Stromal cell of bone marrow (primary cell): ENCODE measurements at places on chromosomes 12 and 14.

- peak; percentile 41 for DNase-seq
Observed at GRCh38 chr12:84756961-84757360, 155.6 kb downstream of the SLC6A15 start.

GRCh38 chr12:12899530-12900380, 8.4 kb downstream of the GPRC5A start:
- peak; percentile 88 for DNase-seq

- DNase-seq: peak; percentile 21
Observed at GRCh38 chr14:71321574-71322315, 414.5 kb downstream of the PCNX1 start.

DNA sequence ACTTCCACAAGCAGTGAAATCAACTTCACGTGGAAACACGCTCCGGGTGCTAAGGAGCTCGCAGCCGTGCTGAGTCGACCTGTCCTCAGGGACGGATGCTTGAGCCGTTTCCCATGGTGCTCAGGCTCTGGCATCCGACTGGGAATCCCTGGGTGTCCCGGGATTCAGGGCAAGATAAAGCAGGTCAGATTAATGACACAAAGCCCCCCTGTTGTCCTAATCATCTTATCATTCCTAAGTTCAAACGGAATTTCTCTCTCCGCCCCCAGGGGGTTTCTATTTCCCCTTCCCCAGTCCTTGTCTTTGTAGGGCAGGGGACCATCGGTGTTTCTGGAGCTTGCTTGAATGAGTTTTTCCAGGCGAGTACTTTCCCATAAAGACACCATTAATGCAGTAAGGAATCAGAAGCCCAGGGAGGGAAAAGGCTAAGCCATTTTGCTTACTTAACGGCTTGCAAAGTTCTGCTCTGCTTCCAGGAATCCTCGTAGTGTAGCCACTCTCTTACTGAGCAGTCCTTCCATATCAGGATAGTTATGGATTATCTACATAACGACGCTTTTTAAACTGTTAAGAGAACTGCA, 116.5 kb downstream of the TMEM132C start:
- DNase-seq: no peak

DNA sequence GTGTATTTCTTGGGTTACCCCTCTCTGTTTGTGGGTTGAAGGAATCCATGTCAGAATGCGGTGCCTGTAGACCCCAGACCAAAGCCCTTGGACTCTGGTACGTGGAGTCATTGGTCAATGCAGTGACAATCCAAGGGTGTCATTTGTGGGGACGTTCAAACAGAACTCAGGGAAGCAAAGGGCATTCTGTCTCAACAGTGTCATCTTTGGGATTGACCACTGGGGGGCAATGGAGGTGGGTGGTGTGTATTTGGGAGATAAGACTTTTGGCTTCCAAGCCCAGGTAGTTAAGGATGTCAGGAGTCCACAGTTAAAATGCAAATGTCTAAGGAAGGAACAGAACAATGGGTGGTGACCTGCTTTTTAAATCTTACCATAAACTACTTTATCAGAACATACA, 54.6 kb upstream of the CCDC175 start:
- no peak for DNase-seq

DNA sequence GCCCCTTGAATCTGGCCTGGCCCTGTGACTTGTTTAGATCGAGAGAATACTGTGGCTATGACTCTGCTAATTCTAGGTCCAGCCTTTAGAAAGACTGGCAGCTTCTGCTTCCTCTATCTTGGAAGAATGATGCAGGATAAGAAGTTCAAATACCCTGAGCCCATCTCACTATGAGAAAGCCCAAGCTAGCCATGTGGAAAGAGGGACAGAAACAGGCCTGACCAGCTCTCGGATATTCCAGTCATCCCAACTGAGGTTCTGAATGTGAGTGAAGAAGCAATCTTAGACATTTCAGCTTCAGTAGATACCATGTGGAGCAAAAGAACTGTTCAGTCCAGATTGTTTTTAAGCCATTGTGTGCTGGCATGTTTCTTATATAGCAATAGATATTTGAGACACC, 17.3 kb upstream of the KRR1 start:
- DNase-seq: no peak

GRCh38 chr12:116101991-116102390, 175.5 kb downstream of the MED13L start:
- no peak for DNase-seq

- DNase-seq: peak; percentile 15
Observed at GRCh38 chr14:96567289-96567899, 65.2 kb downstream of the PAPOLA start.

GRCh38 chr14:70282666-70283065, 76.8 kb downstream of the COX16 start:
- no peak for DNase-seq

DNA sequence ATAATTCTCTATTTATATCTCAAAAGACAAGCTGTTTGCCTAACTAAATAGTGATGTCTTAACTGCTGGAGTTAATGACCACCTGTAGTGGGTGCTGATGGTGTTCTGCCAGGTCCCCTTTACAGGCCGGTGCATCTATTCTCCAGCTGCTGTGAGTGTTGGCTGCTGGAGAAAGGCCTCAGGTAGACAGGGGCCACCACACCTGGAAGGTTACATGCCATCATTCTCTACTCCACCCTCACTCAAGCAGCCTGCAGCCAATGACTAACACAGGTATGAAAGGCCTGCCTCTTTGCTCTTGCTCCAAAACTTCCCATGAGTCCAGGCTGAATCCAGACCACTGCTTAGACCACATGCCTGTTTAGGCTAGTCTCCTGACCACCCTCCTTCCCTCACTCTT, 73.9 kb downstream of the RPS6KA5 start:
- DNase-seq: no peak

DNA sequence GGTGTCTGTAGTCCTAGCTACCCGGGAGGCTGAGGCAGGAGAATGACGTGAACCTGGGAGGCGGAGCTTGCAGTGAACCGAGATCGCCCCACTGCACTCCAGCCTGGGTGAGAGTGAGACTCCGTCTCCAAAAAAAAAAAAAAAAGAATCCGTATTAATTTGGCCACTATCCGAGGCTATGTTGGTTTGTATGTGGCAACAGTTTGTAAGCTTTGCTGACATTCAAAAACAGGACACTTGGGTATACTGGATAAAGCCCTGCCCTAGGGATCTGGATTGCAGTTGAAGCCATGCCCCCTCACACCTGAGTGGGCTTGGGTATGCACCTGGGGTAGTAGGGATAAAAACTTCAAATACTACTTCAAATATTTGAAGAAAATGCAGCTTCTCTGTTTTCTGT, 14.5 kb downstream of the IFNG-AS1 start:
- no peak for DNase-seq

GRCh38 chr12:124923905-124924734, 9.7 kb upstream of the UBC start:
- DNase-seq: no peak

DNA sequence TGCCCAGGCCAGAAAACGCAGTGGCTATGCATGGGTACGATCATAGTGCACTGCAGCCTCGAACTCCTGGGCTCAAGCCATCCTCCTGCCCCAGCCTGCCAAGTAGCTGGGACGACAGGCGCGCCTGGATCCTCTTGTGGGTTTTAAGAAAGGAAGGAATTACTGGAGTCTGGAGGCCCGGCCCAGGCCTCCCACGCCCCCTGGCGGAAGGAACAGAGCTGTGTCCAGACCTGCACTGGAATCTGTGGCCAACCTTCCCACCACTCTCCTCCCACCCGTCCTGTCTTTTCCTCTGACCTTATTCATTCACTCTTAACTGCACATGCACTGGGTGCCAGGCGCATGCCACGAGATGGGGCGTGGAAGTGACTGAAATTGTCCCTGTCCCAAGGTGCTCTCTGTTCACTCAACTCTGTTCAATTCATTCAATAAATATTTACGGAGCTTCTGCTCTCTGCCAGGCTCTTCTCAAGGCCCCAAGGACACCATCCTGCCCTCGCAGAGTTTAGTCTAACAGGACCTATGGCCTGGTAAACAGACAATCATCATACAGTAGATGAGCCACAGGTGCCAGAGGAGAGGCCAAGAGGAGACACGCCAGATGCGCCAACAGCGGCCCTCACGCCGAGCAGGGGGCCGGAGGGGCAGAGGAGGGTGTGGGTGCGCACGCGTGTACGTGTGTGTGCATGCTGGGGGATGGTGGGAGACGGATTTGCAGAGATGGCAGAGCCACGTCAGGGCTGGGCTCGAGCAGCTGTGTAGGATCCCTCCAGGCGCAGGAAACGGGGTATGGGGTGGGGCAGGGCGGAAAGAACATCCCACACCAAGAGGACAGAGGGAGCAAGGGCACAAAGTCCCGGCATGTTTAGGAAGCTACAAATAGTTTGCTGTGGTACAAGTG, 13.7 kb upstream of the TMEM106C start:
- DNase-seq: peak; percentile 61

GRCh38 chr14:81286574-81287370, 66.0 kb upstream of the GTF2A1 start:
- DNase-seq: no peak

GRCh38 chr14:64703395-64704142, 655 bp upstream of the PLEKHG3 start:
- DNase-seq: no peak

GRCh38 chr12:6526766-6527525, 7.4 kb upstream of the GAPDH start:
- DNase-seq: no peak

- no peak for DNase-seq
Observed at GRCh38 chr14:105093038-105093430, 27.8 kb upstream of the GPR132 start.

- no peak for DNase-seq
Observed at GRCh38 chr12:113757221-113758002, 208.7 kb downstream of the RBM19 start.

GRCh38 chr12:48744251-48745008, 27.9 kb upstream of the CCNT1 start:
- no peak for DNase-seq

GRCh38 chr12:108753976-108754375, 22.7 kb upstream of the CORO1C start:
- DNase-seq: no peak

GRCh38 chr12:125050868-125051267, 14.4 kb upstream of the AACS start:
- no peak for DNase-seq

GRCh38 chr14:79476552-79476951, 734.8 kb downstream of the DIO2 start:
- DNase-seq: no peak

- DNase-seq: no peak
Observed at GRCh38 chr12:93788853-93789252, 111.7 kb downstream of the CRADD start.

- DNase-seq: no peak
Observed at GRCh38 chr12:19967001-19967400, 401.3 kb upstream of the PDE3A start.

DNA sequence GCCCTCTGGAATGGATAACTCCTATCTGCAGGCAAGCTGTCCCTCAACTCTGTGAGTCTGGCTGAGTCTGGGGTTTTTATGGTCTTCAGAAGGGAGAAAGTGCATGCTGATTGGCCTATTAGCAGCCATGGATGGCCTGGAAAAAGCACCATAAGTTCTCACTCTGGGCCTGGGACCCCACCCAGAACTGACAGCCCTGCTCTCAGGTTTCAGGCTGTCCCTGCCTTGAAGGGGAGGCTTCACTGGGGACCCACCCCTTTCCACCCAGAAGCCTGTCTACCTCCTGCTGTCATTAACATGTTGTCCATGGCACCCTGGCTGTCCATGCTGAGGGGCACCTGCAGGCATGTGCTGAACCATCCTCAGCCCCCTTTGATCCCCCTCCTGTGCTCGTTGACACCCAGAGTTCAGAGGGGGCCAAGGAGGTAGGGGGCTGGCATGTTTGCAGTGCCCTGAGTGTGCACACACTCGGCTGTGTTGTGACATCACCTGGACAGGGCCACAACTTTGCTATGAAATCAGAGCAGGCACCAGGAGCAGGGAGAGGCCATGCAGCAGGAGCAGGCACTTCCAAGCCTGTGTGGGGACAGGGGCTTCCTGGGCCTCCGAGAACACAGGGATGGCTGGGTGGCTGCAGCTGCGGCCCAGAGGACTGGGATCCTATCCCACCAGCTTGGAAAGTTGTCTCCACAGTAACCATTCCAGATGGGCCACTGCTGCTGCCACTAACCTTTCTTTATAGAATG, 84.7 kb downstream of the ACSS3 start:
- no peak for DNase-seq

DNA sequence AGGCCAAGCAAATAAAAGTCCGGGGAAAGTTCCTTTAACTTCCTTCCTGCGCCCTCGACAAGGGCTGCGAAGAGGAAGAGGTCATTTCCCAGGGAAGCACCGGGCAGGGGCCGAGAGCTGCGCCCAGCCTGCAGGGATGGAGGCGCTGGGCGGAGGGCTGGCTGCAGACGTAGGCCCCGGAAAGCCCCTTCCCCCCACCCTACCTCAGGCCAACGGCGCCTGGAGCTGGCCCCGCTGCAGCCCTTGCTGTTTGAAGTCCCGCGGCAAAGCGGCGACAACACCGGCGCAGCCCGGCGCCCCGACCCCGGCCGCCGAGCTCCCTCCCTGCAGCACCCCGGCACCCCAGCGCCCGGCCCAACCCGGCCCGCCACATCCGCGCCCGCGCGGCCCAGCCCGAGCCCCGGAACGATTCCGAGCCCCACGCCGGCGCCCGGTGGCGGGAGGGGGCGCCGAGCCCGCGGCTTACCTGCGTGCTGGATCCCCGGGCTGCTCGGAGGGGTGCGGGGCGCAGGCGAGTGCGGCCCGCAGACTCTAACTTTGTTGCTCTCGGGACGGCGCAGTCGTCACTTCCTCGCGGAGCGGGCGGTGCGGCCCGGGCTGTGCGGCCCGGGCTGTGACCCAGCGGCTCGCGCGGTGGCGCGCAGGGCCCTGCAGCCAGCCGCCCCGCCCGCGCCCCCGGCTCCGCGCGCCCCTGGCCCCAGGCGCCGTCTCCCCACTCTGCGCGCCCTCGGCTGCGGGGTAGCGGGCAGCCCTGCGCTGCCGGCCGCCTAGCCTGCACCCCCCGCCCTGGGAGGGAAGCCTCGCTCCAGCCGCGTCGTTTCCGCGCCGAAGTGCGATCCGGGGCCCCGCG, 64.8 kb upstream of the PTGR2 start:
- DNase-seq: no peak

- no peak for DNase-seq
Observed at GRCh38 chr12:4653257-4653656, 4.3 kb downstream of the NDUFA9 start.

DNA sequence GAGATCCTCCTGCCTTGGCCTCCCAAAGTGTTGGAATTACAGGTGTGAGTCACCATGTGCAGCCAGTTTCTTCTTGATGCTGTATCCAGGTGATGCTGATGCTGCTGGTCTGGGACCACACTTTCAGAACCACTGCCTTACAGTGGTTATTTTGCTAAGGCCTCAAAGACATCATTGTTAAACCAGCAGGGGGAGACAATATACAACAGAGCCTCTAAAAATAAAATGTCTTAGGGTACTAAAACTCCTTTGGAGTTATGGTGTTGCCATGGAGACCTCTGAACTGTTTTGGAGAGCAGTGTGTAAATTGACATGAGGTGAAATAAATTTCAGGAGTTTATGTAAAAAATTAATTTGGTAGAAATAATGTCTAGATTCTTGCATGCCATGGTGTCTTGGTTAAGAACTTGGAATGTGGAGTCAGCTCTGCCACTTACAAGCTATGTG, 1.1 kb upstream of the ARG2 start:
- DNase-seq: peak; percentile 81

- no peak for DNase-seq
Observed at GRCh38 chr12:113191227-113191626, 5.7 kb downstream of the RITA1 start.
